NCI-H526 (cell line): ENCODE measurements at places on chromosomes 4 and X.

DNA sequence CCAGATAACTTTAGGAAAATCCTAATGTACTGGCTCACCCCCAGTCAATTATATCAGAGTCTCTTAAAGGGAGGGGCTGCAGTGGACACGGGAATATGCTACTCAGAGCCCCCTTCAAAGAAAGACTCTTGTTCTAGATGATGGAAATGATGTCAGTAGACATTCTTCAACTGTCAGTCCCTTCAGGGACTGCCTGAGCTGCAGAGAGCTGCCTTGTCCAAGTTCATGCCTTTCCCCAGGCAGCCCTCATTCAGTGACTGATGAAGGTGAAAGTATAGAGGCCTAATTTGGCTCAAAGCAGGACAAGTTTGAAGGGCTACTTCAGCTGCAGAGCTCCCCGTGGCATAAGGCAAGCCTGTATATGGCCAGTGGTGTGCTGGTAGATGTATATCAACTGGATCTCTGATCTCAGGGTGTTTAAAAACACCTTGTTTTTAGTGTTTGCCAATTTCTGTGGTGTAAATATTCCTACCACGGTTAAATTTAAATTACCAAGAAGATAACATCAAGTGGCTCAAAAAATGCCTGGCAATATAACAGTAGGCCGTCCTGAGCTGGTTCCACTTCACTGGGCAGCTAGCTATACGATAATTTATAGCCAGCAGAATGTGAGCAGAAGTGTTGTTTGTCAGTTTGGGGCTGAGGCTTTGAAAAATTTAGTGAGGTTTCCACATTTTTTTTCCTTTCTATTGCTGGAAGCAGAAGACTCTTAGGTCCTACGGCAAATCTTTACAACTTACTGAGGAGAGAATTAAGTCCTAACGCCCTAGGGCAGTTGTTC, 748.8 kb upstream of the FTHL17 start:
- no peak for DNase-seq

DNA sequence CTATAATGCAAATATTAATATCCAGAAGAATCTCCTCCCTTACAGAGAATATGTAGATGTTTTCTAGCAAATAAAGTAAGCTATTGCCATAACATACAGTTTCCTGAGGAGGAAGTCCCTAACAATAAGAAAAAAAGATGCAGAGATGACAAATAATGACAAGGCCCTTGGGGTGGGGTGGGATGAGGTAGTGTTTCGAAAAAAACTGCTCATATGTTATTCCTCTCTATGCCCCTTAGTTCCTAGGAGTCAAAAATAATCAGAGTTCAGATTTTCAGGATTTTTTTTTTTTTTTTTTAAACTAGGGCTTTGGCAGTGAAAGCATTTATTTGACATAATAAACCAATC, 99.0 kb downstream of the ZAR1 start:
- no peak for DNase-seq

- DNase-seq, result peak; percentile 8
Measured at GRCh38 chrX:150683536-150684146, 9.6 kb upstream of the MTMR1 start.

GRCh38 chr4:16140879-16141249, 57.0 kb upstream of the PROM1 start:
- DNase-seq, result peak; percentile 6

GRCh38 chrX:10072786-10073568, 83.8 kb upstream of the CLCN4 start:
- DNase-seq, result no peak

DNA sequence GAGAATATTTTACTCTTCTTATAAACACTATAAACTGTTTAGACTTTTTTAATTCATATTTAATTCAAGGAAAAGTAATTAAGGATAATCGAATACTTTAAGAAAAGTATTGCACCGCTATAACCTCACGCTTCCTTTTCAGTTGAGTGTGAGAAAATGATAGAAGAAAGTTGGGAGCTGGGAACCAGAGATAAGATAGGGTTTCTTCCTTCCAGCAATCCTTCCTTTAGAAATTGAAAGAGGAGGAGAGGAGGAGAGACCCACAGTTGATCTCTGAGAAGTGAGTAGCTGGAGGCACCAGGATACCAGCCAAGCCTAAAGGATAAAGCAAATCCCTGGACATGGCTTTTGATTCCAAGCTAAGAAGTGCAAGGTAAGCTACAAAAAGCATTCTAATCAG, 242.3 kb upstream of the NOCT start:
- DNase-seq, result no peak

GRCh38 chr4:85398276-85398675, 76.7 kb upstream of the ARHGAP24 start:
- DNase-seq, result no peak

GRCh38 chrX:100654261-100654660, 10.3 kb downstream of the SRPX2 start:
- no peak for DNase-seq

GRCh38 chr4:27595571-27596360, 735.1 kb downstream of the STIM2 start:
- no peak for DNase-seq

DNA sequence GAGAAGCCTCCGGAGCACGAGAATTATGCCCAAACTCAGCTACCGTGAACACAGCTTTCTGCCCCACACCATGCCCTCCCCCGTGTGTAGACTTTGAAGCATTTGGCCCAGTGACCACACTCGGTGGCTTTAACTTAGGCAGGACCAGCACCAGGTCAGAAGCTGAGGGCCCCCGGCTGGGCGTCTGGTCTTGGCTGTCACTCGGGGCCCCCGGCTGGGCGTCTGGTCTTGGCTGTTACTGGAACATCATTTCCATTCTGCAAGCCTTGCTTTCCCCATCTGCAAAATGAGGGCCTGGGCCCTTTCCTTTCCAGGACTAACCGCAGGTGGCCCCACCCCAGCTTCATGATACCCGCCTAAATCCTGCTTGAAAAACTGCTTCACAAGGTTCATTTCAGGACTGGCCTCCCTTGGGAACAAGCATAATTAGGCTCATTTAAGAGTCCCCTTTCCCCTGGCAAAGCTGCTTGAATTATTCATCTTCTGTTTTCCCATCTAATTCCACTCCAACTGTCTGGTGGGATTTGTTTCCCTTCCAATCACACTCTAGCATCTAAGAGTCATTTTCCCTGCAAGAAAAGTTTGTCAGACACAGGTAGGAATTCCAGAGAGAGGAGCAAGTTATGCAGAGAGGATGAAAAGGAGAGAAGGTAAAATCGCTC, 82.5 kb downstream of the WFS1 start:
- peak; percentile 82 for DNase-seq

- DNase-seq, result no peak
Measured at GRCh38 chr4:171650543-171650942, 162.7 kb upstream of the GALNTL6 start.

- DNase-seq, result peak; percentile 67
Measured at GRCh38 chr4:185508181-185508580, 27.1 kb downstream of the PDLIM3 start.

DNA sequence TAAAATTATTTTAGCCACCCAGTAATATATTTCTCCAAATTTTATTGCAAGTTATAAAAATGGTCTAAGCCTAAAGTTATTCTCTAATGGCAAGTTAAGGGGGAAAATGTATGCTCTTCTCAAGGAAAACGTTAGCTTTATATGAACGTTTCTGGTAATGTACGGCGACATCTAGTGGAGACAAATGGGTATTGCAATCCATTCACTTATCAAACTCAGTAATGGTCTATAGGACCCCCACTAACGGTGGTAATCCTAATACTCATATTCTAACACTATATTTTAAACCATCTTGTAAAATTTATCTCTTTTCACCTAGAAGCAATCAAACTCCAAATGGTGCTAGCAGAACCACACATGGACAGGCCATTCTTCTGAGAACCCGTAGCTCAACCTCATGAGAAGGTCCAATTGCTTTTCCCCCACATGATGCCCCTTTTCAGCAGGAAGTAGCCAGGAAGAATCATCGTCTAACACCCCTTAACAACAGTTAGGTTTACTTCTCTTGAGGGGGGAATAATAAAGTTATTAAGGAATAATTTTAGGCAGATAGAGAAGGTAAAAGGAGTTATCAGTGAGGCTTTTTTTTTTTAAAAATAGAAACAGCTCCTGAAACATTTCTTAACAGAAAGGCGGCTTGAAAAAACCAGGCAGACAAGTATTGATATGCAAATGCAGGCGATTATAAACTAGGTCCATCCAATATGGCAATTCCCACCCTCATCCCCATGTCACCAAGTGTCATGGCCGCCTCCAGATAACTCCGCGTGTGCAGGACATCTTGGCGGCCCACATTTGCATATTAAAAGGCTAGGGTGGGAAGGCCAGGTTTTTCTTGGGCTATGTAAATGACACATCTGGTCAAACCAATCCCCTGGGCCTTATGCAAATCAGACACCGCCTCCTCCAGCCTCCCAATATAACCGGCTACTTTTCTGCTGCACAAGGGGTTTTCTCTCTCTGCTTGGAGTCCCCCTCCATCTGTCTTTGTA, 35.0 kb downstream of the NUDT11 start:
- DNase-seq, result peak; percentile 42

- no peak for DNase-seq
Measured at GRCh38 chr4:44446801-44447562, 1.6 kb downstream of the KCTD8 start.

- DNase-seq, result no peak
Measured at GRCh38 chr4:33561259-33561658, 2683.1 kb downstream of the ARAP2 start.

GRCh38 chr4:62627671-62628070, 1427.5 kb downstream of the ADGRL3 start:
- no peak for DNase-seq

DNA sequence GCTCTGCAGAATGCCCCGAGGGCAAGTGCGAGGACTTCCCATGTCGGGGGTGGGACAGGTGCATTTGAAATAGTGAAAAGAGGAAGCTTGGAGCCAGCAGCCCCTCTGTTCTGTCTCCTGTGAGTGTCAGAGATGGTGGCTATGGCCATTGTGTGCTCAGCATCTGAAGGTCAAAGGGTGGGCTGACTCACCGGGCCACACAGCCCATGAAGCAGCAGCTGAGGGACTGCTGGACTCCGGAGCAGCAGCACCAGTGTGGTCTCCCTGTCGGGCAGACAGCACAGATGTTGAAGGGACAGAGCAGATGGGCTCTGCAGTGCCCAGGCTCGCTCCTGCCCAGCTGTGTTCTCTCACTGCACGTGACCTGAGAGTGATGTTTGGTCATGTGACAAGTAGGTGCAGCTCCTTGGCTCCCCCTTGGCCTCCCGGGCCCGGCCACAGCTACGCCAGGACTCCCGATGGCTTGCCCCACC, 53.5 kb downstream of the TBC1D14 start:
- no peak for DNase-seq

- DNase-seq, result no peak
Measured at GRCh38 chrX:143757887-143758286, 37.3 kb upstream of the SPANXN2 start.

- DNase-seq, result no peak
Measured at GRCh38 chr4:52664479-52664878, 5.4 kb upstream of the USP46 start.

GRCh38 chrX:112820364-112821268, 20.0 kb downstream of the AMOT start:
- no peak for DNase-seq

- no peak for DNase-seq
Measured at GRCh38 chr4:16952896-16953630, 54.6 kb upstream of the LDB2 start.

DNA sequence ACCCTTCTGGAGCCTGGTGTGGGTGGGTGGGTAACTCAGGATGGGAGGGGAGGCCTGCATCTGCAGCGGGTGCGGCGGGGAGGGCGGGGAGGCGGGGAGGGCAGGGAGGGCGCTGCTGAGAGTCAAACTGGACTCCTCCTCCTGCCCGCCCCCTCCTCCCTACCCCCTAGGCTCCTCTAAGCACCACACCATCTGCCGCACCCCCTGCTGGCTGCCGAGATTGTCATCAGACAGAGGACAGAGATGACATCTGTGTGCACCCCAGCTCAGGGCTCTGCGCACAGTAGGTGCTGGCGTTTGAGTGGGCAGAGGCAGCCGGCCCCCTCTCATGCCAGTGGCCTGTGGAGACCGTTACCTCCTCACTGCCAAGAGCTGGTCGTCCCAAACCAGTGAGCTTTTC, 10.6 kb upstream of the HMX1 start:
- no peak for DNase-seq

- no peak for DNase-seq
Measured at GRCh38 chr4:19945501-19945900, 306.2 kb upstream of the SLIT2 start.

DNA sequence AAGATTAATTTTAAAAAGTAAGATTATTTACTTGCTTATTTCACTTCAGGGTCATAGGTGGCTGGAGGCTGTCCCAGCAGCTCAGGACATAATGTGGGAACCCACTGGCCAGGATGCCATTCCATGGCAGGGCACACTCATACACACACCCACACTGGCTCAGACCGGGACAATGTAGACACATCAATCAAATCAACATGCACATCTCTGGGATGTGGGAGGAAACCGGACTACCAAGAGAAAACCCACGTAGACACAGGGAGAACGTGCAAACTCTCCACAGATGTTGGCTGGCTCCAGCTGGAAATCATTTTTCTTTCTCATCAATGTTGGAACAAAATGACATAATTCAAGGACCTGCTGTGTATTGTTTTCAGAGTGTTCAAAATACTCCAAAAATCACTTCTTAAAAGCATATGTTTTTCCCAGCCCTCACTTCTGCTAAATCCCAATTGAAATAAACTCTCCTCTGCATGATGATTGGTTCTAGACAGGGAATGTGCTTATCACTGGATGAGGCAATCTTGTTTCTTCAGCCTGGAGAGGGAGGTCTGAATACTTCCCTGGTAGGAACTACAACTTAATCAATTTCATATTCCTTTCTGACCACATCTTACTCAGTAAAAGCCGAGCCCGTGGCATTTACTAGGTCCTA, 18.6 kb upstream of the CPE start:
- no peak for DNase-seq

DNA sequence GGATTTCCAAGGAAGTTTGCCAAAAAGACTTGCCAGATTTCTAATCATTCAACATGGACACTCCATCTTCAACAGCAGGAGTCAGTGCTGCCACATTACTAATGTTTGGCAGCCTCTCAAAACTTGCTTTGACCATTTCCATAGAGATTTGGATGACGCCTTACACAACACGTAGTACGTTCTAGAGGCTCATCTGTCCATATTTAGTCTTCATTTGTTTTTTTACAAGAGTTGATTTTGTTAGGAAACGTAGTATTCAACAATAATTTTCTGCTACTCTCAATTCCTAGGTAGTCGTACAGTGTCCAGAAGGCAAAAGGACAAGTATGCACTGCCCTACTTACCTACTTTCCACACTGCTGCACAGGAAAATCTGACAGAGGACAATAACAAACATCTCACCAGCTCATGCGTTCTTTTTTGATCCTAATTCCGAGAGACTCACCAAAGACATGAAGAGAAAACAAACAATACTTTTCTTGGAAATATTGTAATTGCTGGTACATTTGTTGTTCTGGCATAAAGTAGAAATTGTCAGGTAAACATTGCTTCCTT, 117.3 kb downstream of the SNCA start:
- DNase-seq, result no peak

GRCh38 chr4:99832758-99833157, 16.1 kb downstream of the DAPP1 start:
- DNase-seq, result no peak

- no peak for DNase-seq
Measured at GRCh38 chr4:82588771-82589270, 27.0 kb upstream of the TMEM150C start.
